Left kidney (tissue), 8 donors: ENCODE measurements at places on chromosomes 6 and 20.

DNA sequence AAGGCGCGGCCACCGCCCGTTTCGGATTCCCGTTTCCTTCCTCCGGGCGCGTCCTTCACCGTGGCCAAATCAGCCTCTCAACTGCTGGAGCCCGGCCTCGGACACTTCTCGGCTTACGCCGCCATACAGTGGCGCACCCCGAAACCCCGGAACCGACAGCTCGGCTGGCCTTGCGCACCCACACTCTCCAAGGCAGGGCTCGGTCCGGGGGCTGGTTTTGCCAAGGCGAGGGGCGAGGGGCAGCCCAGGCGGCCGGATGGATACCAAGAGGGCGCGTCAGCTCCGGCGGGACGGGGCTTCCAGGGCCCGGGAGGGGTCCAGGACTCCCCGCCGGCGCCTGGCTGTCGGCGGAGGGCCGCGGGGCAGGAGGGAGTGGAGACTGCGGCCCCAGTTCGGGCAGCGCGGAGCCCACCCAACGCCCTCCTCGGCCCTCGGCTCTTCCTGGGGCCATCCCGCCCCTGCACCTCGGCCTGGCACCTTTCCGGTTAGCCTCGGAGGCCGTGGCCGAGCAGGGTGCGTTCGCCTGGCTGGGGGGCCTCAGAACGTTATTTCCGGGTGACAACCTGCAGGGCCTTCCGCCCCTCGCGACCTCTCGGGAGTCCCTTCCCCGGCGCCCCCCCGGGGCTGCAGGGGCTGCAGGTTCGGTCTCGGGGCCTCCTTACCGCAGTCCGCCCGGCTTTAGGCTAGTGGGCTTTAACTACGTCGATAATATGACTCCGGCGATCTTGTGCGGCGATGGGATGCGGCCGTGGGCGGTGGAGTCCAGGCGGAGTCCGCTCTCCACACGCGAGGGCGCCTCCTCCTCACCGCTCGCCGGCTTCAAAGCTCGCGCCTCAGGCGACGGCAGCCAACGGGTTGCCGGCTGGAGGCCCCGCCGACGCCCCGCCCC lies 697 bp upstream of the CEP43 start:
- no peak for DNase-seq

DNA sequence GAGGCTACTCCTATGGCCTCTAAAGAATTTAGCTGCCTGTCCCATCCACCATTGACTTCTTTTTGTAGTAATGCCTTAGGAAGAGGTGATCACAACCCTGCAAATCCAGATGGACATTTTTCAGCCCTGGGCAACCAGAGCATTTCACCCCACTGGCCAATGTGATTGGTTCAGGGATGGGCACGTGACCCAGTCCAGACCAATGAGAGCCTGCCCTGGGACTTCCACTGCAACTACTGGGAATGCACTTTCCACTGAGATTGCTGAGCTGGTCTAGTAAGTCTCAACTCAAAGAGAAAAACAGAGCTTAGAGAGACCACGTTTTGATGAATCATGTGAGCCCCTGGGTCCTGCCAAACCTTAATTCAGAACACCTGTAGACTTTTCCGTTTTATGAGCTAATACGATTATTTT lies 8.9 kb upstream of the UBE2V1 start:
- no peak for DNase-seq

DNA sequence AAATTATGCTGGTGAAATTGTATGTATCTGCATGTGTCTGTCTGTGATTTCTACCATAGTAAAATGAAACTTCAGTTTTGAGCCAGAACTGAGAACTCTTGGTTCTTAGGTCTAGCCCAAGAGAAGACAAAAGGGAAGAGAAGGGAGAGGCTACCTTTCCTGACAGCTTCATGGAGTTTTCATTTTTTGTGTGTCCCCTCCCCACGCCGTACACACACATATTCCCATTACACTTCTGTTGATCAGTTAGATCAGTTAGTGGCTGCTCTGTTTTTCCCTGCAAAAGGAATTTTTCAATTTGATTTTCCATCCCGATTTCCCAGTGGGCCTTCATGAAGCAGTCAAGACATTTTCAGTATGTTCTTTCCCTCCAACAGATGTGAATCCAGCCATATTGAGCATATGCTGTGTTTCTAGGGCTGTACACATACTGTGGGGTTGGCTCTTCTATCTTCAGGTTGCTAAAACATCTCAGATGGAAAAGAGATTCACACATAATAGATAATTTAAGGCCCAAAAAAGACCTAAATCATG lies 52.5 kb downstream of the HIVEP1 start:
- no peak for DNase-seq

GRCh38 chr6:29907637-29908340 lies 34.5 kb upstream of the HLA-A start:
- no peak for DNase-seq

- DNase-seq, result no peak
Measured at GRCh38 chr6:147958683-147959082, 384.0 kb upstream of the SASH1 start.

DNA sequence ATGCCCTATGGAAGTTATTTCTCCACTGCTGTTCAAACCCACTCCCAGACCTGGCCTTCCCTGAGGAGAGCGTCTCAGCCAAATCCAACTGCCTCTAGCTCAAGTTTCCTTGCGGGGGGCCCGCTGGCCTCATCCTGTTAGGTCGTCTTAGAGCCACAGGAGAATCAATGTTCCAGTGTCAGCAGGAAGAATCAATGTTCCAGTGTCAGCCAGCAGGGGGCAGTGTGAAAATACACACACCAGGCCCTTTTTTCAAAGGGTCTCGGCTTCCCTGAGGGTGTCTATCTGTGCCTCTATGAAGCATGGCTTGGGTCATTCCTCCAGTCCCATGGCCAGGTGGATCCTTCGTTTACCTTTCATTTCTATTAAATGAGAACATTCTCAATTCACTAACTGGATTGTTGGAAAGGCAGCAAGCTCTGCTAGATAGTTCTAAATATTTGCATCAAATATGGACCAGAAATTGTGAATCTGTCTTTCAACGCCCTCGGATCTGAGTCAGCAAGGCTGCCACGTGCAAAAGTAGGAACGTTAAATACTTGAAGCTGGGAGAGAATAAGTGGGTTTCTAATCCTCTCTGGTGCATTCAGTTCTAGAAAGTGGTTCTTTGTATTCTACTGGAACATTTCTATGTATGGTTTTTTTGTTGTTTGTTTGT lies 19.2 kb downstream of the PRND start:
- peak; percentile 41 for DNase-seq

DNA sequence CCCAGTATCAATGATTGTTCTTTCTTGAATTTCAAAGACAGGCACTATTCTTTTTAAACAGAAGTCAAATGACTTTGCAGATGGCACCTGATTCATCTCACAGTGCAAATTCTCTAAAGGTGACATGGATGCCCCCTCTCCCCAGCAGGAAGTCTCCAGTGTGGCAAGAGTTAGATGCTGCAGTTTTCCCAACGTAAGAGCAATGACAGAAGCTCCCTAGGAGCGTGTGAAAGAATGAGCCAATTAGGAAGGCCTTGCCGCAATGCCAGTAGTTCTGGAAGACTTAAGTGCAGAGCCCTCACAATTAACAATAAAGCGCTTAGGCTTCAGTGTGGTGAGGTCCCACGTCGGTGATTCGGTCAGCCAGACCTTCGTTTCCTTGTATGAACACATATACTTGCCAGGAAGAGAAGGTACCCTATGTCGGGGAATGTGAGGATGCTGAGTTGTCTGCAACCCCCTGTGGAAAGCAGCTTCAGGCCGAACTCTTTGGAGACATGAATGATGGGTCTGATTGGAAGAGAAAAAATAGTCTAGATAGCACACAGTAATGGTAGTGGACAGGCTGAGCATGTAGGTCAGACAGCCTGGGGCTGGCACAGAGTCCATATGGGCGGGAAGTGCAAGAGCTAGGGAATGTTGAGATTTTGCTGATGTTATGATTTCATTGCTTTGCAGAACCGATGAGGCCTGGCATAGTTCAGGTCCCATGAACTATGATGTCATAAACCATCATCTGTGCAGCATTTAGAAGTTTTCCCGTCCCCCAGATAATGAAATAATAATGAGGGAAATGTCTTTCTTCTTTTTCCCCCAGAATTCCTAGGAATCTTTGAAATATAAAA lies 132.6 kb downstream of the PHACTR1 start:
- no peak for DNase-seq

DNA sequence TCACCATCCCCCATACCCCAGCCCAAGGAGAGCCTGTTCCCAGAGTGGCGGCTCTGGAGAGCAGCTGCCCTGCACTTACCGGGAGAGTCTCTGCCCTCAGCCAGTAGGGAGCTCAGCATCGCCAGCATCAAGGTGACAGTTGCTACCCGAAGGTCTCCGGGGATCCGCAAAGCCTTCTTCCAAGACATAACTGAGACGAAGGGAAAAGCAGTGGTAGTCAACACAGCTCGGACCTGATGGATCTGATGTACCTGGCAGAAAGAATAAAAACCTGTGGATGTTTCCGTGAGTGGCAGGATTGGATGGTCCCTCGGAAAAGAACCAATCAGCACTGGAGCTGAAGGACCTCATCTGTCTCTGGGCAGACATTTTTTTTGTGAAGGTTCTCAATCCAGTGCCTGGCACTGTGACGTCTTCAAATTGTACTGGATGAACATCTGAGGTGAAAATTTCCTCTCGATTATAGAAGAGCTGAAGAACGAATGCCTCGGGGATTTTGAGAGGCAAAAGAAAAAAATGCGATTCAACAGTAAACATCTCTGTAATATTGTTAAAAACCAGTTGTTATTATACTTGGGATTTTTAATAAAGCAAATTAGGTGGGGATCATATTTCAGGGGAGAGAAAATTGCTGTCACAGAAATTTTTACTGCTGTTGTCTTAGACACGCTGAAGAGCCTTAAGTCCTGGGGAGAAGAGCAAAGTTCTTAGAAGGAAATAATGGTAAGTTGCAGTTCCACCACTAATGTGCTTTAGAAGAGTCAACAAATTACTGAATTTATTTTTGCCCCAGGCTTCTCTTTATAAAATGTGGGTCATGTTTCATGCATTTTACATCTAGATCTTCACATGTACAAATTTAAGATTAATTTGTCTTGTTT lies at the start of gene HLA-DQB1:
TSS of gene HLA-DQB1 (minus strand) at position 238 of the 881 bp plus-strand sequence. CDS start at position 188, 50 bp downstream.
- DNase-seq, result peak; percentile 62

GRCh38 chr6:125810445-125810844 lies 19.7 kb downstream of the NCOA7 start:
- DNase-seq, result peak; percentile 63

GRCh38 chr20:16846006-16846405 lies 97.8 kb downstream of the OTOR start:
- DNase-seq, result no peak

- no peak for DNase-seq
Measured at GRCh38 chr6:71468841-71469700, 180.5 kb downstream of the OGFRL1 start.

DNA sequence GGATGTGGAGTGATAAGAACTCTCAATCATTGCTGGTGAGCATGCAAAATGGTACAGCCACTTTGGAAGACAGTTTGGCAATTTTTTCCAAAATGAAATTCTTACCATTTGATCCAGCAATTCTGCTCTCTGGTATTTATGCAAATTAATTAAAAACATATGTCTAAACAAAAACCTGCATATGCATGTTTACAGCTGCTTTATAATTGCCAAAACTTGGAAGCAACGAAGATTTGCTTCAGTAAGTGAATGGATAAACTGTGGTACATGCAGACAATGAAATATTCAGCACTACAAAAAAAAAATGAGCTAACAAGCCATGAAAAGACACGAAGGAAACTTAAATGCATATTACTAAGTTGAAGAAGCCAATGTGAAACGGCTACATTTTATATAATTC lies 55.5 kb upstream of the SMLR1 start:
- DNase-seq, result no peak

- no peak for DNase-seq
Measured at GRCh38 chr6:158283304-158283980, 28.8 kb upstream of the TULP4 start.

DNA sequence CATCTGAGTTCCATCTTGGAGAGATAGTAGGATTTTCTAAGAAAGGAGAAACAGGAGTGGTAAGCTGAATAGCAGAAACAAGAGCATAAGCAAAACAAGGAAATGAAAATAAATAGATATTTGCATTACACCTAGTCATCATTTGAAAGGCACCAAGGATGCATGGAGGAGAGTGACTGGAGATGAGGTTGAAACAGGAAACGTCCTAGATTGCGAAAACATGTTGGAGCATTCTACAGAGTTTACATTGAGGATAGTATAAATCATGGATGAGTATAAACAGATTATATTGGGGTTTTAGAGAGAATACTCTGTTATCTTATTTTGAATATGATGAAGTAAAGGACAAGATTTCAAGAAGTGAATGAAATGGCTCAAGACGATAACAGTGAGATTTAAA lies 507.3 kb downstream of the EYS start:
- no peak for DNase-seq

DNA sequence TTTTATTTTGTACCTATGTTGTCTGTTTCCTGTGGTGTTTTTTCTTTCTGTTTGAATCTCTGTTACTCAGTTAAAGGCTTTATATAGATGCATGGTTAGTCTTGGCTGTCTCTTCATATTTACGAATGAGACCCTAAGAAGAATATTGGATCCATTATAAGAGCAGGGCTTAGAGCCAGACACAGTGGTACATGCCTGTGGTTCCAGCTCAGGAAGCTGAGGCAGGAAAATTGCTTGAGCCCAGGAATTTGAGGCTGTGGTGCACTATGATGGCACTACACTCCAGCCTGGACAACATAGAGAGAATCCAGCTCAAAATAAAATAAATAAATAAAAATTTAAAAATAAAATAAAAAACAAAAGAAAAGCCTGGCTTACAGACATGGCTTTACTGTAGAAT lies 211.1 kb downstream of the SOD2 start:
- DNase-seq, result no peak
